Activated CD4-positive, alpha-beta T cell treated with anti-CD3 and anti-CD28 coated beads, Interleukin-2, amount 10 ng/mL, durations not matched to agents 24 days and 14 days (primary cell): ENCODE measurements at places on chromosomes 4 and X. TPM values are rescaled to one million over a fixed set of nuclear protein-coding genes. Genes with fewer than 3 reads are reported as not detected.

CDKL2 gene
- total RNA-seq, result 0.36 TPM in 1 of 2 replicates, not detected in the other

PF4V1 gene
- not detected in 2 replicates for total RNA-seq

RNF128 gene
- not detected in 2 replicates for total RNA-seq

MSX1 gene
- not detected in 2 replicates for total RNA-seq

RAB33A gene
- total RNA-seq, result 20.6 and 21.0 TPM in 2 replicates
